ENCODE measurements at places on chromosomes 4 and X.

- DNase-seq: no peak
Measured at GRCh38 chr4:157043131-157043530, 32.8 kb upstream of the GLRB start.

GRCh38 chrX:150625875-150626274 is 57.5 kb downstream of the MTM1 start:
- DNase-seq: no peak

GRCh38 chr4:42643685-42644084 is 13.2 kb downstream of the ATP8A1 start:
- no peak for DNase-seq

GRCh38 chr4:185837415-185838103 is 25.6 kb upstream of the SORBS2 start:
- no peak for DNase-seq

DNA sequence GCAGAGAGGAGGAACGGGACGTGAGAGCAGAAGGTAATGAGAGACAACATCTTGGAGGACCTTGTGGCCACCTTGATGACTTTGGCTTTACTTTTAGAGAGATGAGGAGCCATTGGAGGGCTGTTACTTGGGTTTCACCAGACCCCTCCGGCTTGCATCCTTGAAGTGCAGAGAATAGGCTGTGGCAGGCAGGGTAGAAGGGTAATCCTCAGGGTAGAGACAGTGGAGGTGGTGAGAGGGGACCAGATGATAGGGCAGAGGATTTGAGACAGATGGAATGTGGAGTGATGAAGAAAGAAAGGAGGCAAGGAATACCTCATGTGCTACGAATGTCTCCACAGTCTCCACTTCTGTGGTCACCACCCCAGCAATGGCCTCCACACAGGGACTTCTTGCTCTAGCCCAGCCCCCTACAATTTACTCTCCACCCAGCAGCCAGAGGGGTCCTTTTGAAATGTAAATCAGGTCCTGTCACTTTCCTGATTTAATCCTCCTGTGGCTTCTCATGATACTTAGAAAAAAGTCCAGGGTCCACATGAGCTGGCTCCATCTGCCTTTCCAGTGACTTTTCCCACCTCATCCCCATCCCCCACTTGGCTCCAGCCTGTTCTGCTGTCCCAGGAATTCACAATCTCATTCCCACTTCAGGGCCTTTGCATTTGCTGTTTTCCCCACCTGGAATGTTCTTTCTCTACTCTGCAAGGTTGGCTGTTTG is 115.0 kb downstream of the PJA1 start:
- DNase-seq: no peak

- no peak for DNase-seq
Measured at GRCh38 chr4:25493466-25493865, 116.4 kb downstream of the ANAPC4 start.

GRCh38 chr4:89049853-89050252 is 7.1 kb downstream of the FAM13A start:
- DNase-seq: no peak
